ENCODE measurements at places on chromosomes 6 and 20.
A peak's percentile ranks its signal among the peaks of the same experiment; 100 is the strongest.

DNA sequence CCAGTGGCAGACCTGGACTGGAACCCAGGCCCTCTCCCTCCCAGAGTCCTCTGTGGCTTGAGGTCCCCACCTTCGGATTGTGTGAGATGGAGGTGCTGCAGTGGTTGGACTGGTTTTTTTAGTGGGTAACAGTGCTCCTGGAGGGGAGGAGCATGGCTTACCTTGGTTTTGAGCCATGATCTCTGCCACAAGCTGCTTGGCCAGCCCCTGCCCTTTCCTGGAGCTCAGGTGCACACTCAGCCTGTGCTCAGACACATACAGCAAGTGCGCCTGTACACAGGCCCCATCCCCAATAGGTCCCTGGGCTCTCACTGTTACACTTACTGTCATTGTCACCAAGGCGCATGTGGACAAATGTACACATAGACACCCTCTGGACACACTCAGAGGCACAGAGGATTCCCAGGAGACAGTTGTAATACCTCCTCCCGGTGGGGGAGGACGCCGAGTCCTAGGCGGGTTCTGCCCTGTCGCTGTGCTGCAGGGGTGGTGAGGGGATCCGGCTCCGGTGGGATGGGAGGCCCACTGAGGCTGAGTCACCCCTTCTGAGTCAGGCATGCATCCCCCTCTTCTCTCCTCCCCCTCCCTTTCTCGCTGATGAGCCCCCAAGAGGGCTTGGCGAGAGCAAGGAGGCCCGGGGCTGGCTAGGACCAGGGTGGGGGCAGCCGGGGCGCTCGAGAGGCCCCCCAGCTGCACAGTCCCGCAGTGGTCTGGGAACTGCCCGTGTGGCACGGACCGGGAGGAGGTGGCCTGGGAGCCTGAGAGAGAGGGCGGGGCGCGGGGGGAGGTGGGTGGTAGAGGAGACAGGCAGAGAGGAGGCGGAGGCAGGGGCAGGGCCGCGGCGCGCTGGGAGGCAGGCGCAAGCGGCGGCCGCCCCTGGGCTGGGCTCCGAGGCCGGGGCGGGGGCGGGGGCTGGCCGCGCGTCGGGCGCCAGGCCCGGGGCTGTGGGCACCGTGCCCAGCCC, 522 bp upstream of the EPB41L1 start:
- DNase-seq, result peak; percentile 73

DNA sequence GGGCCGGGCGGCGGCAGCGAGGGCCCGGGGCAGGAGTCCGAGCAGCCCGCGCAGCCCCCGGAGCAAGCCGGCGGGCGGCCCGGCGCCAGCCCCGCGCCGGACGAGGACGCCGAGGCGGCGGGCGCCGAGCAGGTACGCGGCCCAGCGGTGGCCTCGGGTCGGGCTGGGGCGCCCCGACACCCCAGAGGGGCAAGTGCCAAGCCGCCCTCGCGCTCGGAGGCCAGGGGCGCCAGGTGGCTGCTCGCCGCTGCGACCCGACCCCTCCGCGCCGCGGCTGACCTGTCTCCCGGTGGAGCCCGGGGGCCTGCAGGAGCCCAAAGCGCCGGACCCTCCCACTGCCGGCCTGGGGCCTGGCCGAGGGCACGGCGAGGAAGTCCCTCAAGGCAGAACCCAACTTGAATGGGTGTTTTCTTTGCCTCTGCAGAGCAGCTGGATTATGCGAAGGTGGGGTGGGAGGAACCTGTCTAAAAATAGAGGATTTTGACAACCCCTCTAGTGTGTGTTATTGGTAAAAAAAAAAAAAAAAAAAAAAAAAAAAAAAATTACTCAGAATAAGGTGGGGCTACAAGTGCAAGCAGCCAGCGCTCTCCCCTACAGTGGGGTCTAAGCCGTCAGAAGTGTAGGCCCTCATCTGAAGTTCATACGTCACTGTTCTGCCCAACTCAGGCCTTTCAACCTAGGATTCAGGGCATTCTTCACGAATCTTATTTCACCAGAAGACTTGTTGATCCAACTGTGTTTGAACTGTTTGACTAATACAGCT, 609 bp downstream of the OGFRL1 start:
- DNase-seq, result no peak

DNA sequence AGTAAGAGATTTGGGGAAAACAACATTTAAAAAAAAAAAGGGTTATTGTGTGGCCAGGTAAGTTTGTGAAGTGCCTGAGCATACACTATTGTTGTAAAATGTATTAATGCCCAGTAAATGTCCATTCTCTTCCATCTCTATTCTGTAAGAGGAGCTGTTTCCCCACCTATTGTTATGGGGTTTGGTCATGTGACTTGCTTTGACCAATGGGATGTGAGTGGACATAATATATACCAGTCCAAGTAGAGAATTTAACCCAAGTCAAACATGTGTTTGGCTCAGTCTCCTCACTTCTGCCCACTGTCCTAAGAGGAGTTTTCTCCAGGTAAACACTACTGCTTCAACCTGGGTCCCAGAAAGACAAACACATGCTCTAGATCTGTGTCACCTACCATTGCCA, 377.1 kb downstream of the FOXA2 start:
- no peak for DNase-seq

- peak; percentile 62 for DNase-seq
These were observed 65.0 kb upstream of the EEF1A1 start for GRCh38 chr6:73585566-73586415.

DNA sequence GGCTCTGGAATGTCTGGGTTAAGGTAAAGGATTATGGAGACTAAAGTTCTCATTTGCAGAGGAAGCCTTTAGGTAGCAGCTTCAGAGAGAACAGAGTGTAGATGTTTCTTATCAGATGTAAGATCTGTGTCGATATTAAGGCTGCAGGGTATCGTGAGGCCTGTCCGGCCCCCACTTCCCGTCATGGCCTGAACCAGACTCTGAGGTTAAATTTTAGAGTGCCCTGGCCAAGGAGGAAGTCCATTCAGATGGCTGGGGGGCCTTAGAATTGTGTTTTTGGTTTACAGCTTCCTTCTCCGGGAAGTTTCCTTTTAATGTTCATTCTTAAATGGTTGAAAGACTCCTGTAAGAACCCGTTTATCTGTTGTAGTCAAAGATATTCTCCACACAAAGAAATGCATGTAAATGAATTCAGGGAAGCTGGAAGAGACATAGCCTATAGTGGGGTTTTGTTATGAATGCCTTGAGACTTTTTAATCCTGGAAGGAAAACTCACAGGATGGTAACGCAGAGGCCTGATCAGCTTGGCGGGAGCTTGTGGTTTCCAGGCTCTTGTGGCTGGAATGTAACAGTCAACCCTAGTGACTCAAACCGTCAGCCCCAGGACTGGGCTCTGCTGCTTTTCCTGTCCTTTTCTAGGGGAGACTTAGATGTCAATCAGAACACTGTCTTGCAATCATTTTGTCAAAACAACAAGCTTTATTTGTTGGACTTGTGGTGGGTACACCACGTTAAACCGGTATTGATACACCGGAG, 34.7 kb downstream of the KIF25 start:
- no peak for DNase-seq

DNA sequence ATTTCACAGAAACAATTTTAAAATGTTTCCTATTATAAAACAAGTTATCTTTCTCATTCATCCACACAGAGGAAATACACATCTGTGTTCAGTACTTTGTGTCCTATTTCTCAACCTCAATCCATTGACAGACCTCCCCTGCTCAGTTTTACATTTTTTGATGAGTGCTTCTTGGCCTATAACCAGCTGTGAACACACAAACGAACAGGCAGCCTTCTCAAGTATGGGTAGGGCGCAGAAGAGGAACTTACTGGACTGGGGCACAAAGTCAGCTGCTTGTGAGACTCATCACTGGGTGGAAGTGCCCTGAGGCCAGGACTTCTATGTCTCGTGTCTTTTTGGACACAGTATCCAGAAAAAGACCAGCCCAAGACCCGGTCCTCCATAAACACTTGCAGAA, 2.8 kb downstream of the RPS6KA2 start:
- DNase-seq, result no peak
